ENCODE measurements at places on chromosomes 5 and 9.

DNA sequence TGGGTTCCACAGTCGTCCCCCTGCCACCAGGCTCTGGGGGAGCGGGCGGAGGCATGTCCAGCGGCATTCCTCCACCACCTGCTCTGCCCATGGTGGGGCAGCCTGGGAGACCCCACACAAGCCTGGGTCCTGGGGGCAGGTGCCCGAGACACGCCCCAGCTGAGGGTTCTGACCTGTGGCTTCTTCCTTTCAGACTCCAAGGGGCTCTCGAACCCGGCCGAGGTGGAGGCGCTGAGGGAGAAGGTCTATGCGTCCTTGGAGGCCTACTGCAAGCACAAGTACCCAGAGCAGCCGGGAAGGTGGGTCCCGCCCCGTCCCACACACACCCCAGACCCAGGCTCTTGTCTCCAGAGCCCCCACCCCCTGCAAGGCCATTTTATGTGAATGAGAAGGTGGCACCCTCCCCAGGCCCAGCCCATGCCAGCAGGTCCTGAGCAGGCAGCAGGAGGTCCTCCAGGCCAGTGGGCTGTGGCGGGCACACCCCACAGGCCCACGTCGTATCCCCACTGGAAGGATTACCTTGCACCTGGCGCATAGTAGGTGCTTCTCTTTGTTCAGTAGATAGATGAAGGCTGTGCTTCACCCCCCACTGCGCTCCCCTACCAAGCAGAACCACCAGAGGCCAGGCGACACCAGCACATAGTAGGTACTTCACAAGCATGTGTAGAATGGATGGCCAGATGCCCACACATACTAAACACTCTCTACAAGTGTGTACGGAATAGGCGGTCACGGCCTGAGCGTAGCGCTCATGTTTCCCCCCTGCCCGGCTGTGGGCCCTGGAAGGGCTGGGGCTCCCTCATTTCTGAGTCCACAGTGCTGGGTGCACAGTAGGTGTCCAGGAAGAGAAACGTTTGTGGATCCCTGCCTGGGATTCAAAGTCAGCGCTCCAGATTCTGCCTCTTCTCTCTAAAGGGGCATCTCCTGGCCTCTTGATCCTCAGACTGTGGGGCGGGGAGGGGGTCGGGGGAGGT, 107.9 kb downstream of the RXRA start:
- DNase-seq: no peak

GRCh38 chr5:80607832-80608231, 37.8 kb upstream of the ANKRD34B start:
- no peak for DNase-seq

- no peak for DNase-seq
These were observed 101.6 kb upstream of the SSBP2 start for GRCh38 chr5:81852291-81853029.

- no peak for DNase-seq
These were observed 25.0 kb downstream of the LARP1 start for GRCh38 chr5:154780128-154780527.

DNA sequence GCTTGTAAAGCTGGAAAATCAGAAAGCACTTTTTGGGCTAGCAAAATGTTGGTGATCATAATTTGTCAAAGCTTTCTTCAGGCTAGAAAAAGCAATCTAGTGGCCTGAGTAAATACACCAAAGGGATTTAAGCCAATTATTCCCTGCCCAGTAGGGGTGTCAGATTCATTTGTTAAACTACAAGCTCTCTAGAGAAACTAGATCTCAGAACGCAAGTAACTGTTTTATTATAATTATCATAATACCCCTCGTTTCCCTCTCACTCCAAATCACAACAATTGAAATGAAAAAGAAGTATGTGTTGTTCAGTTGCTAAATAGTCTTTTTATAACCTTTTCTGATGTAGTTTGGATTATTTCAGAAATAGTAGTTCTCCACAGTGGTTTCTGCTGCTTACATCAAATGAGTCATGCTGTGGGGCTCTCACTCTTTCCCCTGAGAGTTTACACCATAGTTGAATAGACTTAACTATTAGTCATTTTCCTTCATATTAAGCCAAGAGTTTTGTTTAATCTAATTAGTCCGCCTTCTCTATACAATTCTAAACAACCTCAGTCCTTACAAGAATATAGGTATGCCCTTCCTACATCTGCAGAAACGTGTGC, 918.6 kb upstream of the DMAC1 start:
- DNase-seq: no peak

DNA sequence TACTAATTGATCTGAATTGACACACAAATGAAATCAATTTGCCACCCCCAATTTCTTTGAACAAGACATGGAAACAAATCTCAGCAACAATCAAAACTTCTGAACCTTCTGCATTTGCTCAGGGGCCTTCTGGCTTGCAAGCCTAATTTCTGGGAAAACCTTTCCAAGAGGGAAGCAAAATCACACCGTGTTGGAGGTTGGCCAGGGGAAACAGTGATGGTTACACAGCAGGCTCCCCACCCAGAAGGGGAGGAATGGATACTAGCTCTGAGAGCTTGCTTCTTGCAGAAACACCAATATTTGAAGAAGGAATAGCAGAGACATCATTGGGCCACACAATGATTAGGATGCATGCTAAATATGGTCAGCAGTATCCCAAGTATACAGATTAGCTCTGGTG, 488.6 kb upstream of the TRPC7 start:
- DNase-seq: no peak
